Lung microvascular endothelial cell (primary cell): ENCODE measurements at places on chromosomes 12 and 14. TPM values are rescaled to one million over a fixed set of nuclear protein-coding genes. Genes with fewer than 3 reads are reported as not detected.

The IL26 gene
- not detected in 2 replicates for total RNA-seq

The PARP2 gene
- total RNA-seq, result 3.9 and 4.6 TPM in 2 replicates

The PRH2 gene
- total RNA-seq, result not detected in 2 replicates

The SLC4A8 gene
- 0.60 and 1.1 TPM in 2 replicates for total RNA-seq

The VPS37B gene
- total RNA-seq, result 9.1 and 9.6 TPM in 2 replicates

The LRTM2 gene
- not detected in 2 replicates for total RNA-seq

The HNF1A gene
- total RNA-seq, result not detected in 2 replicates

The KLHDC2 gene
- 63.0 and 85.7 TPM in 2 replicates for total RNA-seq

The ATG2B gene
- total RNA-seq, result 12.6 and 15.7 TPM in 2 replicates

The SPATS2 gene
- total RNA-seq, result 11.7 and 18.3 TPM in 2 replicates

The VWF gene
- 496 and 1,530 TPM in 2 replicates for total RNA-seq

The INTS13 gene
- total RNA-seq, result 17.3 and 17.7 TPM in 2 replicates

The ARHGEF25 gene
- 1.4 and 2.0 TPM in 2 replicates for total RNA-seq

The SLC17A8 gene
- total RNA-seq, result not detected in 2 replicates

The PPP1R36 gene
- 0.40 and 0.44 TPM in 2 replicates for total RNA-seq

The SLC38A6 gene
- total RNA-seq, result 7.7 and 14.4 TPM in 2 replicates

The RIN3 gene
- 3.7 and 4.4 TPM in 2 replicates for total RNA-seq

The PIWIL1 gene
- total RNA-seq, result not detected in 2 replicates

The HRK gene
- total RNA-seq, result under 0.01 TPM in 1 of 2 replicates, not detected in the other

The SLC39A2 gene
- not detected in 2 replicates for total RNA-seq

The NANOG gene
- total RNA-seq, result not detected in 2 replicates

The TBX5 gene
- total RNA-seq, result not detected in 2 replicates

The CCDC175 gene
- not detected in 2 replicates for total RNA-seq

The SERPINA3 gene
- total RNA-seq, result under 0.01 TPM in 1 of 2 replicates, not detected in the other

The CEP290 gene
- 3.1 and 3.8 TPM in 2 replicates for total RNA-seq

The TAS2R46 gene
- 0.65 and 0.79 TPM in 2 replicates for total RNA-seq

The KLRF2 gene
- not detected in 2 replicates for total RNA-seq

The FNTB gene
- total RNA-seq, result 5.0 and 8.5 TPM in 2 replicates

The XPOT gene
- 33.1 and 44.8 TPM in 2 replicates for total RNA-seq

The NAA30 gene
- total RNA-seq, result 11.9 and 12.6 TPM in 2 replicates

The C12orf50 gene
- not detected in 2 replicates for total RNA-seq

The FAR2 gene
- total RNA-seq, result 45.5 and 46.0 TPM in 2 replicates

The MYF6 gene
- total RNA-seq, result not detected in 2 replicates

The RTN1 gene
- under 0.01 TPM in 2 replicates for total RNA-seq

The NR1H4 gene
- not detected in 2 replicates for total RNA-seq

The TAS2R7 gene
- total RNA-seq, result not detected in 2 replicates

The LRRIQ1 gene
- under 0.01 TPM in 2 replicates for total RNA-seq

The NPAS3 gene
- under 0.01 and 0.20 TPM in 2 replicates for total RNA-seq

The TOMM20L gene
- total RNA-seq, result not detected in 2 replicates

The DHH gene
- 0.20 and 0.65 TPM in 2 replicates for total RNA-seq

The CLEC7A gene
- 0.20 and 0.22 TPM in 2 replicates for total RNA-seq

The CLEC4C gene
- total RNA-seq, result not detected in 2 replicates

The ANO4 gene
- 0.99 and 1.3 TPM in 2 replicates for total RNA-seq

The PLEKHD1 gene
- total RNA-seq, result under 0.01 TPM in 1 of 2 replicates, not detected in the other

The DCN gene
- 0.20 TPM in 1 of 2 replicates, not detected in the other for total RNA-seq

The RHOJ gene
- 58.0 and 78.2 TPM in 2 replicates for total RNA-seq

The SIX1 gene
- total RNA-seq, result under 0.01 and 0.22 TPM in 2 replicates

The OVCH1 gene
- under 0.01 TPM in 1 of 2 replicates, not detected in the other for total RNA-seq
